GM23248 (cell line): ENCODE measurements at places on chromosomes 3 and 15.

DNA sequence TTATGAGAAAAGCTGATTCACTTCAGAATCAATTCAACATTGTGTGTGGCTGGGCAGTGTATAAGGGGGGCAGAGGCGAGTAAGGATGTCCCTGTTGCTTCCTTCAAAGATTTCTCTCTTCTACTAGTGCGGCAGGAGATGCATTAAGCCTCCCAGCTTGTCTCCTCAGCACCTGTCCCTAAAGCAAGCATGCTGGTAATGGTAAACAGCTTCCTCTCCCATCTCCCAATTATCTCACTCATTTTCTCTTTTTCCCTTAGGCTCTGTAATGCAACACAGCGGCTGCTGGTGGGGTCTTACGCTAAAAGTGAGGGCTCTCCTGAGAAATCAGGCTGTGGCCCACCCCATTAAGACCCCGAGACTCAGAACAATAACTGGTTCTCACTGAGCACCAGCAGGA is 306.4 kb upstream of the ROPN1 start:
- no peak for DNase-seq

DNA sequence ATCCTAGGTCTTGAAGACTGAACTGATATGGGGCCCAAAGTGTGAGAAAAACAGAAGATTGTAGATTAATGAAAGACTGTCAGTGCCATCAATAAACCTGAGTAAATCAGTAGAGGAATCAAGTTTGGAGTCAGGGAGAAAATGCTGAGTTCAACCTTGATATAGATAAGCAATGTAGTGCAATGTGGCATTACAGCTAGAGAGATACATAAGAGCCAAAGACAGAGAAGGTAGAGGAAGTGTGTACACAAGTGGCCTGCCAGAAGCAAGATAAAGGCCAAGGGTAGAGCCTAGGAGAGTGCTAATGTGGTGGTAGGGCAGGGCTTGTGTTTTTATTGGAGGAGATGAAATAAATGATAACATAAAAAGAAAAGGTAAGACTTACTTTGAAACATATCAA is 26.0 kb upstream of the EID1 start:
- no peak for DNase-seq

- DNase-seq, result peak; percentile 95
These were observed 32.9 kb downstream of the GJD2 start for GRCh38 chr15:34721802-34722438.

- peak; percentile 37 for DNase-seq
These were observed 3.9 kb upstream of the PXYLP1 start for GRCh38 chr3:141227752-141228151.

GRCh38 chr3:184299488-184300377 is 692 bp downstream of the PSMD2 start:
- peak; percentile 86 for DNase-seq

- DNase-seq, result peak; percentile 21
These were observed 487.2 kb upstream of the ROBO2 start for GRCh38 chr3:76552653-76553052.

GRCh38 chr15:40340740-40341400 is at the start of gene CCDC9B:
TSS of gene CCDC9B (minus strand) at chr15:40340939. CDS start at chr15:40340819, 120 bp downstream.
- peak; percentile 94 for DNase-seq

DNA sequence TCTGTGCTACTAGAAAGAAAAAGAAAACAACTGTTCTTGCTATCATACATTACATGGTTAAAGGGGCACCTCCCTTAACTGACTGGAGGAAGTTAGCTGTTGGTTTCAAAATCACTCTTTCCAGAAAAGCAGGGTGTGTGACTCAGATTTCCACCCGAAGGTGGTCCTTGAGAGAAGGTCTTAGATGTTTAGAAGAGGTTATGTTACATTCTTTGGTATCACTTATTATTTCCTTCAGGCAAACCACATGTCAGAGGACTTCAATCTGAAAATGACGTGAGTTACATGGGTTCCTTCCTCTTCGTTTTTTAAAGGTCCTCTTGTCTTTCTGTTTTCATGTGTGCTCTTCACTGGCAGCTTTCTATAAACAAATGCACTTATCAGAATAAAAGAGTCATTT is 307.9 kb upstream of the CBLB start:
- DNase-seq, result peak; percentile 27

GRCh38 chr15:52224211-52224610 is 33.0 kb upstream of the GNB5 start:
- DNase-seq, result no peak

GRCh38 chr15:45801543-45801942 is 166.7 kb downstream of the SQOR start:
- no peak for DNase-seq
